Activated CD8-positive, alpha-beta T cell treated with anti-CD3 and anti-CD28 coated beads for 36 hours (primary cell): ENCODE measurements at places on chromosomes 16 and 17. TPM values are rescaled to one million over a fixed set of nuclear protein-coding genes. Genes with fewer than 3 reads are reported as not detected.

The CSH2 gene
- total RNA-seq, result not detected

The SEZ6L2 gene
- total RNA-seq, result 0.13 TPM

The CHRNE gene
- 0.45 TPM for total RNA-seq

DNA sequence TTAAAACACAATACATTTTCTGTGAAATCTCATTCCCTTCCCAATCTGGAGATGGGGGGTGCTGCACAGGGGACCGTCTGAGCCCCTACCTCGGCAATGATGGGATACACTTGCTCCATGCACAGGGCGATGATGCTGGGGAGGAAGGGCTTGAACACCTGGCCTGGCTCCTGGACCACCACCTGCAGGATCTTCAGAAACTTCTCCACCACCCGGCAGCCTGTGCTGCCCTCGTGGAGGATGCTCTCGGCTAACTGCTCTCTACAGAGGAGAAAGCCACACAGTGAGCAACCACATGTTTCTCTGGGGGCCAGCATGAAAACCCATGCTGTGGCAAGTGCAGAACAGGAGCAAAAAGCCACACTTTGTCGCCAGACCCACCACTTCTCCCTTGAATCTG is 42.4 kb upstream of the GSG1L start:
- H3K27me3 ChIP-seq, result no peaks in the 10 kb centered on the region
- H3K4me1 ChIP-seq, result peaks cover 4% of the 10 kb centered on the region
- no peak overlapping the region for H3K4me3 ChIP-seq

DNA sequence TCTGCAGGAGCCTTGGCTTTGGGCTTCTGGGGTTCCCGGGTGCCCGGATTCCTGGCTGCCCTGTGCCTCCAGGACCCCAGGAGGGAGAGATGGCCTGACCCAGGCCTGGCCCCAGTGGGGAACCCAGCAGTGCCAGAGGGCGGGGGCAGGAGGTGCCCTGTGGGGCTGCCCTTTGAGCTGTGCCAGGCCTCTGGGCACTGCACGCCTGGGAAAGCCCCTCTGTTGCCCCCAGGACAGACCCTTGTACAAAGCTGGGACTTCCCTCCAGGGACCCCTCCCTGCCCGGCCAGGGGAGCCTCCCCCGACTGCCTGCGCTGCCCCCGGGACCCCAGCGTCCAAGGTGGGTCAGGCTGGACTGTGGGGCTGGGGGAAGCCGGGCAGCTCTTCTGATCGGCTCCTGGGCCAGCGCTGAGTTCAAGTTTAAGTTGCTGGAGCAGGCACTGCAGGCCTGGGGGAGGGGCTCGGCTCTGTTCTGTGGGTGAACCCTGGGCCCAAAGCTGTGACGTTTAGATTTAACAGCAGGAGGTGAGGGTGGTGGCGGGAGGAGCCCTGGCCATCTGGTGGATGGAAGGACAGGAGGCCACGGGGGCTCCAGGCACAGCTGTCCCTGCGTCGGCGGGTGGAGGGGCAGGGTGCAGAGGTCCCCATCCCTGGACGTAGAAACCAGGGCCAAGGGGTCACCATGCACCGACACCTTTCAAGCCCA is 27.6 kb upstream of the C1QTNF8 start:
- H3K4me3 ChIP-seq, result no peak overlapping the region
- no peak overlapping the region for H3K27ac ChIP-seq
- H3K36me3 ChIP-seq, result no peaks in the 10 kb centered on the region
- H3K27me3 ChIP-seq, result no peaks in the 10 kb centered on the region
- DNase-seq, result no peak

DNA sequence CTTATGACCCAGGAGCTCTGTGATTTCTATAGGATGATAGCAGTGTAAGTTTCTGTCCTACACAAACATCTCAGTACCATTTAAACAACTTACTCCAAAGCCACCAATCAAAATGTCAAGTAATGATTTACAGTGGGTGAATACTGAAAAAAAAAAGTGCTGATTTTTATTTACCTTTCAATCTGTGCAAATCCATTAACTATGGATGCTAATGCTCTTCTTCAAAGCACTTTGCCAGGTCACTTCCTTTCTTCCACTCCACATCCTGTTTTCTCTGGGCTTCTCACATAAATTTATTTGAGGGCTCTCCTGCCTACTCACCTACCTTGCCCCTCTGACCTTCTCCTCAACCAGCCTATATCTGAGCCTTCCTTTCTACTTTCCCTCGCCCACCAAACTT is 101.6 kb downstream of the SKAP1 start:
- H3K4me1 ChIP-seq, result peaks cover 18% of the 10 kb centered on the region
- no peak overlapping the region for H3K27ac ChIP-seq

DNA sequence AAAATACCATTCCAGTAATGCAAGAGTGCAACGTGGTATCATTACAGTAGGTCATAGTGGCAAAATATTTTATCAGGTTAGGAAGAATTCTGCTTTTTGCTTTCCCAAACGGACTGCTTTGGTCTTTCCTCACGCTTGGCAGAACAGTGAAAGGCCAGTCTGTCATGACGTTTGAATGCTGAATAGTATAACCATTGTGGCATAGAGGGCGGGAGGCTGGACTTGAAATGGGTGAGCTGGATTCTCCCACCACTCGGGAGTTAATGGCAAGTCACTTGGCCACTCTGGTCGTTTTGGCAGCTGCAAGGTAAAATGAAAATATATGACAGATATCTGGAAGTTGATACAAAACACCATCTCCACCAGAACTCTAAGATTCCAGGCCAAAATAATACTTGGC is 391.2 kb downstream of the MAF start:
- H3K4me3 ChIP-seq, result no peak overlapping the region
- H3K27me3 ChIP-seq, result no peaks in the 10 kb centered on the region
- H3K4me1 ChIP-seq, result peaks cover 6% of the 10 kb centered on the region
- no peak overlapping the region for H3K27ac ChIP-seq
- no peak for DNase-seq

DNA sequence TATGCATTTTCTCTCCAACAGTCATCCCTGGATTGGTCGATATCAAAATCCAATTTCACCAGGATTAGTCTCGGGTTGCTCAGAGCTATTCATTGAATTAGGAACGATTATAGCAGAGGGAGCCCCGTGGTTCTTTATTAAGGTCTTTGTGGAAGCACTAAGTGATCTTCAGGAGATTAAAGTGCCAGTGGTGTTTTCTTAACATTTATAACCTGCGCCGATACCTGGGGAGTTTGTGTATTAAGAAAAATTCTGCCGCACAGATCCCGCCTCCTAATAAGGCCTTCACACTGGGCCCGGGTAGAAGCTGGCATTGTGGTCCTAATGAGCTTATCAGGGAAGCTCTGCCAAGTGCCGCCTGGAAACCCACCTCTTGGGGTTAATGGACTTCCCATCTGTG is 238.7 kb downstream of the RBFOX1 start:
- H3K4me1 ChIP-seq, result no peaks in the 10 kb centered on the region
- no peak overlapping the region for H3K4me3 ChIP-seq
- no peak overlapping the region for H3K27ac ChIP-seq
- H3K27me3 ChIP-seq, result no peaks in the 10 kb centered on the region
- no peak for DNase-seq

GRCh38 chr17:59277031-59277430 is 54.4 kb upstream of the YPEL2 start:
- H3K27me3 ChIP-seq, result no peaks in the 10 kb centered on the region
- no peak overlapping the region for H3K4me3 ChIP-seq
- H3K27ac ChIP-seq, result no peak overlapping the region
- H3K4me1 ChIP-seq, result no peaks in the 10 kb centered on the region
- no peaks in the 10 kb centered on the region for H3K36me3 ChIP-seq
- DNase-seq, result no peak

GRCh38 chr17:80468781-80469493 is 7.5 kb downstream of the NPTX1 start:
- peaks cover 47% of the 10 kb centered on the region for H3K27me3 ChIP-seq
- no peak overlapping the region for H3K4me3 ChIP-seq
- H3K4me1 ChIP-seq, result peaks cover 6% of the 10 kb centered on the region
- DNase-seq, result no peak
- no peaks in the 10 kb centered on the region for H3K36me3 ChIP-seq

DNA sequence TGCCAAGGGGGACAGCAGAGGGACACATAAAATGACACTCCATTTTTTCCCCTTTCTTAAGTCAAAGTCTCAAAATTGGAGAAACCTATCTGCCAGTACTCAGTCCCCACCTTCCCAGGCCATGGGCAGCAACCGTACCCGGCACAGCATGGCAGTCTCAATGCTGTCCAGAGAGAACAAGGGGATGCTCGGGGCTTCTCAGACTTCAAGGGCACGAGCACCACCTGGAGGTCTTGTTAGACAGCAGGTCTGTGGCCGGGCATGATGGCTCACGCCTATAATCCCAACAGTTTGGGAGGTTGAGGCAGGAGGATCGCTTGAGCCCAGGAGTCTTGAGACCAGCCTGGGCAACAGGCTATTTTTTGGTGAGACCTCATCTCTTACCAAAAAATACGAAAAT is 3.2 kb downstream of the DNAH17 start:
- H3K27ac ChIP-seq, result no peak overlapping the region
- no peak overlapping the region for H3K4me3 ChIP-seq
- H3K4me1 ChIP-seq, result no peaks in the 10 kb centered on the region
- H3K36me3 ChIP-seq, result no peaks in the 10 kb centered on the region
- no peak for DNase-seq

GRCh38 chr17:45645330-45645729 is 138.8 kb upstream of the CRHR1 start:
- no peak overlapping the region for H3K27ac ChIP-seq
- peaks cover 9% of the 10 kb centered on the region for H3K4me1 ChIP-seq
- no peaks in the 10 kb centered on the region for H3K27me3 ChIP-seq
- H3K4me3 ChIP-seq, result no peak overlapping the region
- peaks cover 1% of the 10 kb centered on the region for H3K36me3 ChIP-seq

- no peak for DNase-seq
- peaks cover 1% of the 10 kb centered on the region for H3K27me3 ChIP-seq
- no peaks in the 10 kb centered on the region for H3K4me1 ChIP-seq
- no peak overlapping the region for H3K4me3 ChIP-seq
These were observed 41.8 kb downstream of the CFAP20 start for GRCh38 chr16:58087209-58087913.

GRCh38 chr17:1365445-1366039 is 34.5 kb downstream of the YWHAE start:
- H3K4me3 ChIP-seq, result no peak overlapping the region
- peak; percentile 72 for DNase-seq
- H3K27me3 ChIP-seq, result no peaks in the 10 kb centered on the region
- H3K27ac ChIP-seq, result peak overlapping the region; percentile 46
- H3K4me1 ChIP-seq, result peaks cover 62% of the 10 kb centered on the region

DNA sequence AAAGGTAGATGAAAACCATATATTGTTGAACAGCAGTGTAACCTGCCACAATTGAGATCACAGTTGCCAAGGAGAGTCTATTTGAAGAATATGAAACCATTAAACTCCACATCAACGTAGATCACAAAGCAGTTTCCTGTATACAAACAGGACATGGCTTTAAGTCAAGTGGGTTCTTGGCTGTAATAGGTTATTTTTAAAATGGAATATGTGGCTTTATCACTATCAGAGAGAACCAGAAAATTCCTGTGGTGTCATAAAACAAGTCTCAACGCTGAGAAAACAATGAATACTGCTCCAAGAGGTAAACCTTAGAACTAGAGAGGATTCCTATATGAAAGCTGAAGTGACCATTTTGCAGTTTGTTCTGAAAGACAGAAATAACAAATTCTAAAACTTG is 999.7 kb downstream of the CDH11 start:
- H3K36me3 ChIP-seq, result no peaks in the 10 kb centered on the region
- DNase-seq, result no peak
- H3K27ac ChIP-seq, result no peak overlapping the region
- H3K4me3 ChIP-seq, result no peak overlapping the region
- no peaks in the 10 kb centered on the region for H3K27me3 ChIP-seq
- H3K4me1 ChIP-seq, result no peaks in the 10 kb centered on the region
